ENCODE measurements at places on chromosomes 16 and 17.

DNA sequence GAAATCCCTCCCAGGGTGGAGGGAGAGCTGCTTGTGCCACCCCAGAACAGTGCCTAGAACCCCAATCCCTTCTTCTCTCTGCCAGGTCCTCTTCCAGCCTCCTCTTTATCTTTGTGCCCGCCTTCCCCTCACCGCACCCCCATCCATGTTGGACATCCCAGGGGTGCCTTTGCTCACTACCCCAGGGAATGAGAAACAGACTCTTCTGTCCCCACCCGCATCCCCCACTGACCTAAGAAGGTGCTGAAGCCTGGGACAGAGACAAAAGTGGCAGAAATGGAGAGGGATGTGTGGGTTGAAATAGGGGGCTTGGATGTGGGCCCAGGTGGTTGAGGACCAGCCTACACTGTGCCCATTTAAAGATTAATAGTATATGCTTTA is 17.0 kb downstream of the ALOX15B start:
- DNase-seq: peak; percentile 60

DNA sequence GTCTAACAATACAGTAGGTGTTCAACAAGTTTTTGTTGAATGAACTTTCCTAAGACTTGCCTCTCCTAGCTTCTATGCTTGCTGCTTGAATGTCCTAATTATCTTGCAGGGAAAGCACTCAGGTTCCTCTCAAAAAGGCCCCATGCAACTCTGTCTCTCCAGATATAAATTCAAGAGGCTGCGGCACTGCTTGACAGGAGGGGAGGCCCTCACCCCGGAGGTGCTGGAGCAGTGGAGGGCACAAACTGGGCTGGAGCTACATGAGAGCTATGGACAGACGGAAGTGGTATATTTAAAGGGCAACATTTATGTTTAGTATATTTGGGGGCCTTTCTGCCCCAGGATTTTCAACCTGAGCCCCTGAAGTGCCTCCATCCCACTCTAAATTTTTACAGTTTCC is 14.4 kb downstream of the THUMPD1 start:
- DNase-seq: no peak

DNA sequence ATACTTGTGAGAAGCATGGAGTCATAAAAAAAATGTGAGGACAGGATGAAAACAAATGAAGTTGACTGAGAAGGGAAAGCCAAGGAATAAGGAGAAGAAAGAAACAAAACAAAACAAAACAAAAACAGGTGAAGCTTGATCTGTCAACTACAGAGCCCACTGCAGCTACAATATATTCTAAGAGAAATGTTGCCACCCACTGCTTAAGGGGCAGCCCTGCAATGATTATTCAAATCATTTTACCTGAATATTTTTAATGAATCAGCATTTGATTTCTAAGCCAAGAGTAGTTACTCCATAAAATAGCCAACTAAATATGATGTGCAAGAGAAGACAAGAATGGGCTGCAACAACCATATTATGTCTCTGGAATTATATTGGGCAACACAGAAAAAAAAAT is 252.0 kb upstream of the KIF2B start:
- DNase-seq: no peak

DNA sequence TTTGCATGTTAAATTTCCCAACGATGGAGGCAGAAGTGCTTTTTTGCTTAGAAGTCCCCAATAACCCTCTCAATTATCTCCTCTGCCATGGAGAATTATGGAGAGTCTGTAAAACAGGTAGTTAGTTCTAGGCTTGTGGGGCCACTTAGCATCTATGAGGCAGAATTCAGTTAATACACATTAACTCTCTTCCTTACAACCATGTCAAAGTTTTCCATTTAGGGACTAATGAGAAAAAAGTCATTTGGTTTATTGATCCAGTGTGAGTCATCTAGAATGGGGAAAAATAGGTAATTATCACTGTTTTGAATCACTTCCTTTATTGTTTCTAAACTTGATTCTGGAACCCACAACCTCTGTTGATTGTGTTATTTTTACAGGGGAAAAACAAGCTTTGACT is 229.1 kb upstream of the COX10 start:
- no peak for DNase-seq

DNA sequence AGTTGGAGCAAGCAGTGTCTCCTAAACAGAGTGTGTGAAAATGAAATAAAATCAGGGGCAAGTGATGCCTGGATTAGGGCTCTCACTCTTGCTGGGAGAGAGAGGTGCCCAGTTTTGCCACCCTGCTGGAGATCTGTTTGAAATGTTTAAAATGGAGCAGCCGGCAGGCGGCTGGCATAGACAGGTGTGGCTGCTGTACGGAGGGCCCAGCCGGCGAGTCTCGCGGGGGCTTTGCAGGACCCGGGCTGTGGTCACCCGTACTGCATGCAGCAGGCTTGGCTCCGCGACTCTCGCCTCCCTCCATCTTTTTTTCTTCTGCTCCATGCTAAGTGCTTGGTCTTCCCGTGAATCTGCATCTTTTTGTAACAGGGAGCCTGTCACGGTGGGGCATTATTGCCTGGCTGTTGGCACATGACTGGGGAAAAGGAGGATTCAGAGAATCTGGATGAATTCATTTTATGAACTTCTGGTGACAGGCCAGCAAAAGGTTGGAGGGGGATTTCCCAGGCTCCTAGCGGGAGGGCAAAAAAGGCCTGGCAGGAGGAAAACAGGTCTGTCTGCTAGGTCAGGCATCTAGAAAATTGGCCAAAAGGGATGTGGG is 1.8 kb downstream of the ZNRF1 start:
- no peak for DNase-seq

- DNase-seq: no peak
Observed at GRCh38 chr17:32330147-32330546, 11.8 kb downstream of the C17orf75 start.

- DNase-seq: peak; percentile 71
Observed at GRCh38 chr17:59842901-59843652, 49.7 kb downstream of the TUBD1 start.

All from upper lobe of right lung (tissue), 1 donor.